Fibroblast of skin of left quadriceps (primary cell): ENCODE measurements at places on chromosomes 11 and 22.

DNA sequence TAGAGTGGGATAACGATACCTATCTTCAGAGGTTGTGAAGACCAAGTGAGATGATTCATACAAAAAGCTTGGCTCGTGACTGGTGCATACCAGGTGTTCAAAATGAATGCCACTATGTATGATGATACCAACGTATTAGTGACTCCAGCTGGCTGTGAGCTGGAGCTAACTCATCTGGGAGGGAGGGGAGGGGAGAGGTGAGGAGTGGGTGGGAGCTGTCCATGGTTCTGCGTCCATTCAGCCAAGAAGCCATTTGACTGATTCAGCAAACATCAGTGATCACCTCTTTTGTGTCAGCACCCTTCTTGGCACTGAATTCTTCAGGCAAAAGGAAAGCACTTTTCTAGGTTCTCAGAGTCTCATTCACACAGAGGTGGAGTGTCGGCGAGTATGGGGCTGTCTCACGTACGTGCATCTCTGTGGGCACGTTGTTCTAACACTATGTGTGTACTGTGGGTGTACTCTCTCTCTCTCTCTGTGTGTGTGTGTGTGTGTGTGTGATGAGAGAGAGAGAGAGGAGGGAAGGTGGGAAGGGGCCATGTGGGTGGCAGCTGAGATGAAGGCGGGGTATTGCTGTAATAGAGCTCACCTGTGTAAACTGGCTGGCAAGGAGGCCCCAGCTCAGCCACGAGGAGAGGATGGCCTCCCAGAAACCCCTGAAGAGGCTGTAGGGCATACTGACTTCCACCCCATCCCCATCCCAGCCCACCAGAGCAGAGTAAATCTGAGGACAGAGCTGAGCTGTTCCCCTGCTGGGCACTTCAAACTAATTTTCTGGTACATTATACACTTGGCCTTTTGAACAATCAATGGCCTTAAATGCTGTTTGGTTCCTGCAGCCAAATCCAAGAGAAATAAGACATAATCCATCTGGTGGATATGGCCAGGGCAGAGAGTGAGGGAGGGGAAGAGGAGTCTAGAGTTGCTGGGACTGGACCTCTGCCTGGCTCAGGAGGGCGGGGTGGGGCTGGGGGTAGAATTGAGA is 96.1 kb upstream of the THY1 start:
- DNase-seq = no peak

- DNase-seq = peak; percentile 67
These were observed 34.2 kb downstream of the EXPH5 start for GRCh38 chr11:108559340-108559739.

DNA sequence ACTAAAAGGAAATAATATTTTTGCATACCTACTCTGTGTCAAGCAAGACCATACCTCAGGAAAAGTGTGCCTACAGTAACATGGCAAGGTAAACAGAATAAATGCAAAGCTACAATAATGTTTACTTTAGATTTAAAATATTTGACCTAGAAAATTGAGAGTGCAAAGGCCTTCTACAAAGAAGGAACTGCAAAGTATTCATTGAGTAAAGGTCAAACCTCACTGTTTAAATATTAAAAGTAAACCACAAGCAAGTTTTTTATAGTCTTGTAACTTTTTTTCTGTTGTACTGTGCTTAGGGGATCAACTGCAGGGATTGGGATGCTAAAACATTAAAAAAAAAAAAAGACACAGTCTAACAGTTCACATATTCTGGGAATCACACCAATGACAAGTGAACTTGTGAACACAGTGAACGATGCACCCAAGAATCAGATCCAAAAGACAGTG is 48.8 kb downstream of the CWF19L2 start:
- DNase-seq = no peak

DNA sequence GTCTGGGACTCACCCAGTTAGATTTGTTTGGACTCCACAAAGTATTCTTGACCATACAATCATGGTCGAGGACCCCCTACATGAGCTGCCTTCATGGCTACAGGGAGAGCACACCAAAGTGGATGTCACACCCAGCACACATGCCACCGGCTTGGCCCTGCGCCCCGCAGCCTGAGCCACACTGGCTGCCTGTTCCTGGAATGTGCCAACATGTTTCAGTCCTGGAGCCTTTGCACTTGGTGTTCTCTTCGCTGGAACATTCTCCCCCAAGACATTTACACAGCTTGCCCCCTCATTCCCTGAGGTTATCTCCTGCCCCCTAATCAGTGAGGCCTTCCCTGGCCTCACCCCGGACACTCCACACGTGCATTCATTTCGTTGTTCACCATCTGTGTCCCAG is 46.0 kb downstream of the PPARA start:
- no peak for DNase-seq

DNA sequence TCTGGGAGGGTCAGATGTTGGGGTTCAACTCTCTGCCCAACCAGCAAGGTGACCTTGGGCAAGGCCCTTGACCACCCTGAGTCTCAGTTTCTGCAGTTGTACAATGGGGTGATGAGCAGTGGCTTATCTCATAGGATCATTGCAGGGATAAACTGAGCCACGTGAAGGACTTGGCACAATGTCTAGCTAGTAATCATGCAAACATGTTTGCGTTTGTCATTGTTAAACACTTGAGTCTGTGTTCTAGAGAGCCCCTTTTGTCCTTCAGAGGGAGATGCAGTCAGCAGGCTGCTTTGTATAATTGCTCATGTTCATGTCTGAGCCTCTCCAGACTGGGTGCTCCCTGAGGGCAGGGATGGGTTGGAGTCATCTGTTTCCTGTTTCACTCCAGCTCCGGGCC is 15.8 kb downstream of the CD82 start:
- DNase-seq = no peak

DNA sequence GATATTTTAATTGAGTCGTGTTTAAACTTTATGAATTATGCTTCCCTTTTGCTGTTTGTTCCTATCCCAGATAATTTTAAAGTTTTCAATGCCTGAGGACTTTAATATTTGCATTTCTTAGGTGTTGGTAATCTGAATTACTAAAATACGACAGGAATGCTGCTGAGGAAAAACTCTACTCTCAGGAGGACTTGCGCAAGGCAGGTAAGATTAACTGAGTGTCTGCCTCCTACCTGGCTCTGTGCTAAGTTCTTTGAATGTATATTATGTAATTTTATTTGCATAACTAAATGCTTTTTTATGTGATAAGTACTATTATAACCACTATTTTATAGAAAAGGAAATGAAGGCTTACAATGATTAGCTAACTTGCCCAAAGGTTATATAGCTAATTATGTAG is 2.7 kb upstream of the KCNA4 start:
- no peak for DNase-seq

- no peak for DNase-seq
These were observed 25.5 kb upstream of the TIMP3 start for GRCh38 chr22:32775957-32776356.

DNA sequence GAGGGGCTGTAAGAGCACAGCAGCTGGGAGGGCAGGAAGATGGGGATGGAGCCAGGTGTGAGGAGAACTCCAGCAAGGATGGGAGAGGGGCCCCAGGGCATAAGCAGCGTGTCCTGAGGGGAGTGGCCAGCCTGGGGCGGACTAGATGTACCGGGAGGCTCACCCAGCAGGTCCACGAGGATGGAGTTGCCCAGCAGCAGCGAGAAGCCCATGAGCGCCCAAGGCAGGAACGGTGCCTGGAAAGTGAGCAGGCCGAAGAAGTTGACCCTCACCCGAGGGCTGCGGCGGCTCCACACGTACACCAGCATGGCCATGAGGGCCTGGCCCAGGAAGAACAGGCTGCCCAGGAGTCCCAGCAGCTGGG is 1.3 kb downstream of the DERL3 start:
- DNase-seq = no peak

DNA sequence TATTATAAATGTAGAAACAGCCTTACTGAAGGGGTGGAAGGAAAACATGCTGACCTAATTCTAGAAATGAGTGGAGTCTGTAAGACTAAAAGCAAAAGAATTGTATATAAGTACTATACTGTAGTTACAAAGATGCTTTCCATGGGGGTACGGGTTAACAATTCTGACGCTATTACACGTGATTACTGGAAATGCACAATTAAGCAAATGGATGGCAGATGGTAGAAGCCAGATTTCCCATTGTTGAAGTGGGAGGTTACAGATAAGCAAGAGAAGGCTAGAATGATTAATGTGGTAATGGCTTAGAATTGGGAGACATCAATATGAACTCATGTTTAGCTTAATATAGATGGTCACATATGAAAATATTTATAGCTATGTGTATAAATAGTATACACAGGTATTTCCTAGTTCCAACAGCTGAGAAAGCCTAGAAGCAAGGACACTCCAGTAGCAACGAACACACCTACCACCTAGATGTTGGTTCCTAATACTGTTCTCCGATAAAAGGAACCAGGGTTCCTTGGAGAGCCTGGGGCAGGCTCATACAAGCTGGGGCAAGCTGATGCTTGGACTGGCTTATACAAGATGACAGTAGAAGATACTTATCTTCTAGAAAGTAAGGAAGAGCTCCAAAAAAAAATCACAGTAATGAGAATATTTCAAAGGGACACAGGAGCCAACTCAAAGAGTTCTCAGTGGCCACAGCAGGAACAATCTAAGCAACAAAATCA is 13.5 kb downstream of the SMC1B start:
- DNase-seq = no peak
